ENCODE measurements at places on chromosomes 5 and 9.

GRCh38 chr5:160496784-160497183 is 75.1 kb downstream of the PTTG1 start:
- no peak for DNase-seq

GRCh38 chr5:121325930-121326329 is 525.8 kb upstream of the FTMT start:
- no peak for DNase-seq

DNA sequence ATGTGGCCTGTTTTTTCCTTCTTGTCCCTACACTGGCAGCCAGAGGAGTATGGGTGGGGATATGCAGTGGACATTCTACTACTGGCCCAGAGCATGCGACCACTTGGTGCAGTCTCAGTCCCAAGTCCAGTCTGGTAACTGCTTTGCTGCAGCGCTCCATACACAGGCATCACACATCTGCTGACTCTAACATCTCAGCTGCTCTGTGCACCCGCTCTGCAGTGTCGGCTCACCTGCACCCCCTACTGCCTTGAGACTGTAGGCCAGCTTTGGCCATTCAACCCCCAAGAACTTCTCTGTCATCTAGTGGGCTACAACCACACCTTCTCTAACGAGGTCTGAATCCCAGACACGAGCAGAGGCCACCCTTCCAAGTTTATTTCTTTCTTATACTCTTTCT is 46.4 kb upstream of the SLCO6A1 start:
- DNase-seq = no peak

DNA sequence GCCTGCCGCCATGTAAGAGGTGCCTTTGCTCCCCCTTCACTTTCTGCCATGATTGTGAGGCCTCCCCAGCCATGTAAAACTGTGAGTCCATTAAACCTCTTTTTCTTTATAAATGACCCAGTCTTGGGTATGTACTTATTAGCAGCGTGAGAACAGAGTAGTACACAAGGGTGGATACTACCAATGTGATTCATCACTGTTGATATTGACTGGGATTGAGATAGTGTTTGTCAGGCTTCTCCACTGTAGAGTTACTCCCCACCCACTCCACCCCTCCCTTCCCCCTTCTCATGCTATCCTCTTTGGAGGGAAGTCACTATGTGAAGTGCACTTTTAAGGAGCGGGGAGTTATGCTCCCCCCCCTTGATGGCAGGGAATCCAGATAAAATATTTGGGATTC is 11.4 kb upstream of the CRHBP start:
- no peak for DNase-seq

DNA sequence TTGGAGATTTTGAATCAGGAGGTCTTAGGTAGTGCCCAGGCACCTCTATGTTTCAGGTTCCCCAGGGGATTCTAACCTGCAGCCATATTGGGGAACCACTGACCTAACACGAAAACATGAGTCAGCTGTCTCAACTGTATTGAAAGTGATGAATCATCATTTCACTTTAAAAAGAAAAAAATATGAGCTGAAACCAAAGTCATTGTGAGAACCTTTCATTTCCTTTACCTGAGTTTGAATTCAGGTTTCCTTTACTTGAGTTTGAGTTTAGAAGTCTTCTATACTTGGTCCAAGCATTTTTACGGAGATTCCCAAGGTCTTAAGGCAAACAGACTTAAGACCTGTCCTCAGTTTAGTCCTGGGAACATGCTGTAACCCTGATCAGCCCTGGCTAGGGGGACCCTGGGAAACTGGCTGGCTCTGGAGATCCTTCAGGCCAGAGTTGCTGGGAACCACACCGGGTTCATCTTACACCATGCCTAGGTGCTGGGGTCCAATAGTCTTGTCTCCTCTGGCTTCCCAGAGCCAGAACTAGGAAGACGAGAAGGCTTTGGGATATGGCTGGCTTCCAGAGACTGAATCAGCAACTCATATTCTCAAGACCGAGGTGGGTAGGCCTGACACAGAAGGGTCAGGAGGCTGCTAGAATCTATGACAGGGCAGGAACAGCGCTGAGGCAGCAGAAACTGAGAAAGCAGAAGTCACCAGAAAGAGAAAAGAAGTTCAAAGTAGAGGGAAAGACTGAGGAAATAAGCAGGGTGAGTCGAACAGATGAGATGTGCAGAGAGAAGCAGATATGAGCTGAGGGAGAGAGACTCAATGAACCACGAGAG is 16.4 kb upstream of the PDCD1LG2 start:
- peak; percentile 40 for DNase-seq

DNA sequence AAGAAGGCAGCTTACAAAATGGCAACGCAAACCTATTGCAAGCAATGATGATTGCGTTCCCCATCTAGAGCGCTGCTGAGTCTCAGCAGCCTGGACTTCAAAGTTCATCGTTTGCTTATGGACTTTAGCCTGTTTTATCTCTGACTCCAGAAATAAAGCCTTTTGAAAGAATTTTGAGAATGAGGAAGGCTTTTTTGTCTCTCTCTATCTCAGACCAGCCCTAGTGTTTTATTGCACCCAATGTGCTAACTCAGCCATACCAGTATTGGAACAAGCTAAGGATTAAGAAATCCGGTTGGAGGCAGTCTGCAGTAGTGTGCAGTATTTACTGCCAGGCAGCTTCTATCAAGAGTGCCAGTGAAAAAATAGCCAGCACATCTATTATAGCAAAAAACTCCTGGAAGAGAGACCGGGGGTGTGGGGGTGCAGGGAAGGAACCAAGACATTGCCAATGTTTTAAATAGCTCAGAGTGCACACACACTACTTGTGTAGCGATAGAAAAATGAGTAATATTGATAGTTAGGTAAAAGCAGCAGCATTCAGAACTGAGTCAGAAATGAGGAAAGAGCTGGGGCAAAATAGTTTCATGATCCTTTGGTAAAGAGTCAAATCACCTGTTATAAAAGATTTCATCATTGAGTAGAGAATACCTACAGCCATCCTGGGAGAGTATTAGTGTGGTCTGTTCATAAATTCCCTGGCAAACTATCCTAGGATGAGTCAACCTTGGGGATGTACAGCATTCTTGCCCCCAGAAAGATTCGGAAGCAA is 219.0 kb downstream of the ZNF608 start:
- DNase-seq = no peak

GRCh38 chr5:159581502-159582249 is 251.4 kb upstream of the IL12B start:
- no peak for DNase-seq

GRCh38 chr5:72013766-72014624 is 93.3 kb upstream of the MAP1B start:
- no peak for DNase-seq

GRCh38 chr5:6786786-6787495 is 73.7 kb downstream of the TENT4A start:
- DNase-seq = no peak

- no peak for DNase-seq
Observed at GRCh38 chr9:121773954-121774714, 122.7 kb downstream of the DAB2IP start.

DNA sequence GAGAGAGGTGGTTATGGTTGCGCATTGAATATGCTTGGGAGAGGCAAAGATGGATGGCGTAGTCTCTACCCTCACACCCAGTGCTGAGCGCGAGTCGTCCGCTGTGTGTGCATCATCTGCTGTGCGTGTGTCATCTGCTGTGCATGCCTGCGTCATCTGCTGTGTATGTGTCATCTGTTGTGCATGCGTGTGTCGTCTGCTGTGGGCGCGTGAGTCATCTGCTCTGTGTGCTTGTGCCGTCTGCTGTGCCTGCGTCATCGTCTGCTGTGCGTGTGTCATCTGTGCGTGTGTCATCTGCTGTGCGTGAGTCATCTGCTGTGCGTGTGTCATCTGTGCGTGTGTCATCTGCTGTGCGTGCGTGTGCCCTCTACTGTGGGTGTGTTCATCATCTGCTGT is 68.0 kb upstream of the IRX4 start:
- no peak for DNase-seq

DNA sequence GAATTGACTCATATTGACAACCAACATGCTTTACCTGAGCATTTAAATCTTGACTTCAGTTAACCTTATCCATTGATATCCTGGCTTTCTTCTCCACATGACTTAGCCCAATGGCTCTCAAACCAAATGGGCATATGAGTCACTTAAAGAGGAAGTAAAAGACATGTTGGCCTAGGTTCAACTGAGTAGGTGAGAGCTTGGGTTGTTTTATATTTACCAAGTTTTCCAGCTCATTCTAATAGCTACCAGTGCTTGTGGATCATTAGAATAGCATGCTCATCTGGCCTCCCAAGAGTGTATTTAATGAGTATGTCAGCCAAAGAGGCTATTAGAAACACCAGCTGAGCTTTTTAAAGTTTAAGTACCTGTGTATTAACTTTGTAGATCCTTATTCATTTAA is 1049.0 kb downstream of the PTPRD start:
- no peak for DNase-seq

GRCh38 chr5:6311568-6312501 is 66.5 kb downstream of the MED10 start:
- no peak for DNase-seq
